ENCODE measurements at places on chromosomes 6 and 20. TPM values are rescaled to one million over a fixed set of nuclear protein-coding genes. Genes with fewer than 3 reads are reported as not detected.
A peak's percentile ranks its signal among the peaks of the same experiment; 100 is the strongest.

Gene ACOT8
- 47.4 TPM for total RNA-seq

Gene ADGRF5
- not detected for total RNA-seq

Gene PAK5
- 0.21 TPM for total RNA-seq

Gene TNFRSF6B
- 0.39 TPM for total RNA-seq

Gene LHFPL5
- not detected for total RNA-seq

Gene WFDC5
- not detected for total RNA-seq

Gene HLA-G
- total RNA-seq, result not detected

Gene ITPR3
- 6.6 TPM for total RNA-seq

Gene VWA7
- total RNA-seq, result 2.2 TPM

Gene PHACTR3
- 0.29 TPM for total RNA-seq

Gene SLA2
- not detected for total RNA-seq

Gene MUC21
- not detected for total RNA-seq

Gene KIZ
- total RNA-seq, result 10.5 TPM

- DNase-seq, result no peak
These were observed 3.4 kb upstream of the ZNF133 start for GRCh38 chr20:18284805-18285533.

DNA sequence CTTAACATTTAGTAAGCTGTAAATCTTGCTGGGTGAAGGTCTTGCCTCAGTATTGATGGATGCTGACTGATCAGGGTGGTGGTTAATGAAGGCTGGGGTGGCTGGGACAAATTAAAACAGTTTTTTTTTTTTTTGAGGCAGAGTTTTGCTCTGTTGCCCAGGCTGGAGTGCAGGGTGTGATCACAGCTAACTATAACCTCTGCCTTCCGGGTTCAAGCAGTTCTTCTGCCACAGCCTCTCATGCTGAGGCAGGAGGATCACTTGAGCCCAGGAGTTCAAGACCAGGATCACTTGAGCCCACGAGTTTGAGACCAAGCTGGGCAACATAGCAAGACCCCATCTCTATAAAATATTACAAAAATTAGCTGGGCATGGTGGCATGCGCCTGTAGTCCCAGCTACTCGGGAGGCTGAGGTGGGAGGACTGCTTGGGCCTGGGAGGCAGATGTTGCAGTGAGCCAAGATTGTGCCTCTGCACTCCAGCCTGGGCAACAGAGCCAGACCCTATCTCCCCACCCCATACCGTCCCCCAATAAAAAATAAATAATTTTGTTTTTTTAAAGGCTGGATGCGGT, 67.2 kb downstream of the NCOA3 start:
- DNase-seq, result no peak

GRCh38 chr6:5567890-5568289, 306.6 kb downstream of the FARS2 start:
- no peak for DNase-seq

- peak; percentile 33 for DNase-seq
These were observed at the start of gene CD24 for GRCh38 chr6:106974336-106974998. Gene CD24, minus strand, starts transcription at chr6:106974729. Its CDS starts 83 bp downstream, at chr6:106974646.

DNA sequence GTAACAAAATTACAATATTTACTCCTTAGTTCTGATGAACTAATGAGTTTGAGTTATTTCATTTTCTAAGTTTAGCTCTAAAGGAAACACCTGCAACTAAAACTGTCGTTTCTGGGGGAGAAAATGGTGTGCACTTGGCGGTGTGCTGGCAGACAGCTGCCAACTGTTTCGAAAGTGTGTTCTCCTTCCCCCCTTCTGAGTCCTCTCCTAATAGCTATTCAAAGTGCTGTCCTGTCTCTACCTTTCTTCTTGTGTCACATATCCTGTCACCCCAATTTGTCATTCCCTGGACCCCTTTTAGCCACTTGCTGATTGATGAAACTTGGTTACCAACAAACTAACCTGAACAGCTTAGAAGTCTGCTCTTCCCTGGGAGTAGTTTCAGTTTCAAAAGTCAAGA, 4.9 kb upstream of the UBE2J1 start:
- no peak for DNase-seq

DNA sequence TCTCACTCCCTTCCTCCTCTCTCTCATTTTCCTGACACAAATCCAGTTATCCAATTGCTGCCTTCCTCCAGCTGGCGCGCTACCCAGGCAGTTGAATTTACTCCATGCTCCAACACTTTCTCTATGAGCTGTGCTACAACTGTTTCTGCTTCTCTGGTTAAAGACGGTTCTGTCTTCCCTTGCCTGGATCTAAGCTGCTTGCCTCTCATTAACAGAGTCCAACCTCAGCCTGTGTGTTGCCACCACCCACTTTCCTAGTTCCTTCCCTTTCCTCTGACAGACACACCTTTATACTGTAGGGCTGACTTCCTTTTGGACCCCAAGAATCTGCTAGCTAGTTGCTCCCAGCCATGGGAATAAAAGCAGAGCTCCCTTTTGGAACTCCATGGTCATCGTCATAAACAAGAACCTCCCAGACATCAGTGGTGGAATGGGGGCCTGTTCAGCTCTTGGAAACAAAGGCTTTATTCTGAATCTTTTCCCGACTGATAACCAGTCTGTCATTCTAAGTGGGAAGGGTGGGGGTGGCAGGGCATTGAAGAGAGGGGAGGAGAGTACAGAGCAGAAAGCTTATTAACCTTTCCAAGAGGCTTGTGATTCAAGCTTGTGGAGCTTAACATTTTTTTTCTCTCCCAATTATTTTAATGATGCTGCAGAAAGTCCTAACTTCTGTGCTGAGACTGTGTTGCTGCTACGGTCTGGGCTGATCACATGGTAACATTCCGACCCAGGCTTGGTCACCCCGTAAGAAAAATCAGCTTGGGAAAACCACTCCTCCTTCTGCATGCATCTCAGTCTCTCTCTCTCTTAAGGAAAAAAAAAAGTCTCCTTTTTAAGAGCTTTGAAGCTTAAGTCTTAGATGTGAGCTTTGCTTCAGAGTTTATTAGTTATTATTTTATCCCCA, 31.3 kb upstream of the BMP2 start:
- DNase-seq, result no peak

- DNase-seq, result no peak
These were observed 137.8 kb downstream of the SOD2 start for GRCh38 chr6:159555082-159555875.

- DNase-seq, result no peak
These were observed 18.3 kb downstream of the LRRC1 start for GRCh38 chr6:53813096-53813495.

DNA sequence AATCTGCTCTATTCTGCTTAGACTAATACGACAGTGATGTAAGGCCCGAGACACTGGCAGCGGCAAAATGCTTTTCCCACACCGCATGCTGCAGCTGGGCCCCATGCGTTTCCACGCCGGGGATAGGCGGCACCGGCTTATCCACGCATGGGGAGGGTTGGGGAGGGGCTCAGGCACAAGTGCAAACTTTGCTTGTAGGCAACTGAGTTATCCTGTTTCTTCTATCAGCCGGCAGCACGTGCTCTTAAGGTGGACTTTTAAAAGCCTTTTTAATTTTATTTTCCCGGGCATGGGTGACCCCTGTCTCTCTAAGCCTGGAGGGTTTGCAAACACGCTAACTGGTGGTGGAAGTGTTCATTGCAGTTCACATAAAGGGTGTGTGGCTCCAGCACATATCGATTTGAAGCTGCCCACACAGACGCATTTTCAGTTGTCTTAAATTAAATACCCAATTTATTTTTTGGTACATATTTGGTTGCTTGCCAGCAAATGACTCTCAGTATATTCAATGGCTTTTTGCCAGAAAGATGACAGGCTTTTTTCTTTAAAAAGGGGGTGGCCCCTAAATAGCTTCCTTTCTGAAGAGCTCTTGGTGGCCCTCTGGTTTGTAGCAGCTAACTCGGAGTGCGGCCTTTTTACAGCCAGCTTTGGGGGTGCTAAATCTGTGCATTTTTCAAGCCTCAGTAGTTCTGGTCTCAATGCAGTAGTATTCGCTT, 561.8 kb upstream of the AGPAT4 start:
- no peak for DNase-seq

- no peak for DNase-seq
These were observed 532.8 kb downstream of the RFPL4B start for GRCh38 chr6:112879920-112880413.

DNA sequence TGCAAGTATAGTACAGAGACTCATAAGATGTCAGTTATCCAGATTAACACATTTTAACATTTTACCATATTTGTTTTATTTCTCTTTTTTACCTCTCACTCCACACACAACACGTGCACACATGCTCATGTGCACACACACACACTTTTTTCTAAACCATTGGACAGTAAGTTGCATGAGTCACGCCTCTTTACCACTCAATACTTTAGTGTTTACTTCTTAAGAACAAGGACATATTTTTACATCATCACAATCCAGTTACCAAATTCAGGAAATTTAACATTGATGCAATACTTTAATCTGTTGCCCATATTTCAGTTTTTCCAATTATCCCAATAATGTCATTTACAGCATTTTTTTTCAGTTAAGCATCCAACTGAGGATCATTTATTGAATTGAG, 109.0 kb downstream of the RIN2 start:
- no peak for DNase-seq

- no peak for DNase-seq
These were observed 47.6 kb downstream of the ZDHHC14 start for GRCh38 chr6:157428427-157429202.

- no peak for DNase-seq
These were observed 10.5 kb downstream of the PIGT start for GRCh38 chr20:45426320-45427016.

GRCh38 chr6:158926414-158926813, 73.6 kb downstream of the RSPH3 start:
- peak; percentile 14 for DNase-seq

- DNase-seq, result no peak
These were observed 49.2 kb downstream of the RGS17 start for GRCh38 chr6:153081914-153082313.

- no peak for DNase-seq
These were observed 296.5 kb downstream of the RNGTT start for GRCh38 chr6:88666901-88667300.

All from H4 (cell line).